Endothelial cell of umbilical vein (primary cell): ENCODE measurements at places on chromosomes 7 and 10. TPM values are rescaled to one million over a fixed set of nuclear protein-coding genes. Genes with fewer than 3 reads are reported as not detected.

The MMP21 gene
- total RNA-seq = not detected in 2 replicates

The RBM20 gene
- not detected in 2 replicates for total RNA-seq

The SVOPL gene
- total RNA-seq = not detected in 2 replicates

DNA sequence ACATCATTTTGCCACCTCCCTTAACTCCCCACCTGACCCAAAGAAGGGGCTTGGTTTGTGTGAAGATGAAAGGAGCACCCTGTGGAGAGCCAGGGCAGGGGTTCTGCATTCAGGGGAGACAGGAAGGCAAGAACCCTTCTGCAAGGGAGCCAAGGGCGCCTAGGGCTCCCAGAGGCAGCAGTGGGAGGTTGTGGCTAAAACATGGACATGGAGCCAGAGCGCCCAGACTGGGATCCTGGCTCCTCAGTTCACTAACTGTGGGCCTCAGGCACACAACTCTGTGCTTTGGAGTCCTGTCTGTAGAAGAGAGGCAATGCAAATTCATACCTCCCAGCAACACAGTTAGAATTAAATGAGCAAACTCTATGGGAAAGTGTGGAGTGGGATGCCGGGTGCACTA is 123.1 kb upstream of the MACROH2A2 start:
- DNase-seq = no peak

DNA sequence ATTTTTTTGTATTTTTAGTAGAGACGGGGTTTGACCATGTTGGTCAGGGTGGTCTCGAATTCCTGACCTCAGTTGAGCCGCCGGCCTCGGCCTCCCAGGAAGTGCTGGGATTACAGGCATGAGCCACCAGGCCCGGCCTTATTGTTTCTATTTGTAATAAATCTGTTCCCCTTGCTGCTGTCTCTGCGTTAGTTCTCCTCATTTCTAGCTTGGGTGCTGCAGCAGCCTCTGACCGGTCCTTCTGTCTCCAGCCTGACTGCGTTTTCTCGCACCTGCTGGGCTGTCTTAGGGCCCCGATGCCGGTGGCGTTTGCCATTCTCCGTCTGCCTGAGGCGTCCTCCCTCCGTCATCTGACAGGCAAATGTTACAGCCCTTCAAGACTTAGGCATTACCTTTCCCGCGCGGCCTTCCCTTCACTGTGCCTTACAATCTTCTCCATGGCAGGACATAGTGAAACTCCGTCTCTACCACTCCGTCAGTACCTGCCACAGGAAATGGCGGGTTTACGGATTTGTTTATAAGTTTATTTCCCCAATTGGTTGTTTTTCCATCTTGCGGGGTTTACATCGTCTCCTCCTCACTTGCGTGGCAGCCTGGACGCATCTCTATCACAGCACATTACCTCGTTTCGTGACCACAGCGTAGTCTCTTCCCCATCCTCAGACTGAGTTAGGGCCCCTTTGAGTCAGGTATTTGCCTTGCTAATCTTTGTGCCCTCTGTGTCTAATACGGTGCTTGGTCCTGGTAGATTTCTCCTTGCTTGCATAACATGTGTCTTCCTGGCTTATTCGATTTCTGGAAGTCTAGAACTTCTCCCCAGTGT is 2.3 kb upstream of the GIMAP8 start:
- no peak for DNase-seq

- DNase-seq = no peak
Measured at GRCh38 chr7:47814905-47815613, 133.2 kb downstream of the PKD1L1 start.

DNA sequence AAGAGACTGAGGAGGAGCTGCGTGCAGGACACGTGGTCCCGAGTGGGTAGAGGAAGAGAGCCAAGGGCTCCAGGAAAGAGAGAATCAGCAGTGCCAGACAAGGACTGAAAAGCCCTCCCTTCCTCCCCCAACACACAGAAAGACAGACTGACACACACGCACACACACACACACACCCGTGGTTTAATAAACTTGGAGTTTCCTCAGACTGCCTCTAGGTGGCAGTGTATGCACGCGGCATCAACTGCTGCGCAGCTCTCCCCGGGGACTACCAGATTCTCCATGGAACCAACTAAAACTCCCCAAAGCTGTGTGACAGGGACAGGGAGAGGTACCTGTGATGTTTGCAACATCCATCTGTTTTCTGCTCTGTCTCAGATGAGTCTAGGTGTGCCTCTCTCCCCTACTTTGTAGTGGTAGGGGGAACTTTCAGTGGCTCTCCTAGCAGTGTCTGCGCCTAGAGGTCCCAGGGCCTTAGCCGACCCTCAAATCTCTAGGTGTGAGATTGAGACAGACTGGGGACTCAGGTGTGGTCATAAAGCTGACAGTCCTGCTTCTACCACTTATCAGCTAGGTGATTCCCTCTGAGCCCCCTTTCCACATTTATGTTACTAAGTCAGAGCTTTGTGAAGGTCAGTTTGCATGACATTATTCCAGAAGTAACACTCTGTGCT is 9.3 kb upstream of the TSPAN14 start:
- DNase-seq = peak; percentile 70

GRCh38 chr10:10508211-10508610 is 509.5 kb upstream of the CELF2 start:
- DNase-seq = no peak

- no peak for DNase-seq
Measured at GRCh38 chr10:132414402-132415016, 17.5 kb downstream of the PWWP2B start.

DNA sequence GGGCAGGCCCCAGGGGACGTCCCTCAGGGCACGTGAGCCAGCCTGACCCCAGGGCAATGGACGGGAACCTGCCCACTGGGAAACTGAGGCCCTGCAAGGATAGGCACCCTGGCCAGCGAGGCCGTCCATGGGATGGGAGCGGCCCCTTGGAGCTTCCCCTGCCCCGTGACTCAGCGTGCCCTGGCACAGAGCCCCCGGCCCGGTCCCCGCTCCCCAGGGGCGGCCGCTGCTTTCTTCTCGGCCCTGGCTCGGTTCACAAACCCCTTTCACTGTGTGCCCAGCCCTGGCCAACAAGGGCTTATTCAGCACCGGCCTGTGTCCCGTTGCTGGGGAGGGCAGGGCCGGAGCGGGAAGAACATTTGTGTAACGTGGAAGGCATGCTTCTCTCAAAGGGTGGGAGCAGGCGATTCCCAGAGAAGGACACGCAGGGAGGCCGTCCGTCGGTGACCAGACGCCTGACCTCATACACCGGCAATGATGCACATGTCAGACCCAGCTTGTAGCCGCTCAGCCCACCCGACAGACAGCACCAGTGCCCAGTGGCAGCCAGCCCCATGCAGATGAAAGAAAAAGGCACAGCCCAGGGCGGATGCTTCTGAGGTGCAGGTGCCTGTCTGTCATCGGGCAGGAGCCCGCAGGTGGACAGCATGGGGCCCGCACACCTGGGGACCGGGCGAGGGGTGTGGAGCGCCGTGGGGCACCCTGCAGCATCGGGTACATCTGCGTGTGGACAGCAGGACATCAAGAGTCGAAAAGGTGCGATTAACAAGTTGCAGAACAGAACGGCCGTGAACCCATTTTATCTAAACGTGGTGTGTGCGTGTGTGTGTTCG is 94.5 kb downstream of the PDGFA start:
- DNase-seq = no peak

- DNase-seq = peak; percentile 6
Measured at GRCh38 chr10:110303681-110304080, 1.0 kb downstream of the SMNDC1 start.
